ENCODE measurements at places on chromosomes 5 and 9.

DNA sequence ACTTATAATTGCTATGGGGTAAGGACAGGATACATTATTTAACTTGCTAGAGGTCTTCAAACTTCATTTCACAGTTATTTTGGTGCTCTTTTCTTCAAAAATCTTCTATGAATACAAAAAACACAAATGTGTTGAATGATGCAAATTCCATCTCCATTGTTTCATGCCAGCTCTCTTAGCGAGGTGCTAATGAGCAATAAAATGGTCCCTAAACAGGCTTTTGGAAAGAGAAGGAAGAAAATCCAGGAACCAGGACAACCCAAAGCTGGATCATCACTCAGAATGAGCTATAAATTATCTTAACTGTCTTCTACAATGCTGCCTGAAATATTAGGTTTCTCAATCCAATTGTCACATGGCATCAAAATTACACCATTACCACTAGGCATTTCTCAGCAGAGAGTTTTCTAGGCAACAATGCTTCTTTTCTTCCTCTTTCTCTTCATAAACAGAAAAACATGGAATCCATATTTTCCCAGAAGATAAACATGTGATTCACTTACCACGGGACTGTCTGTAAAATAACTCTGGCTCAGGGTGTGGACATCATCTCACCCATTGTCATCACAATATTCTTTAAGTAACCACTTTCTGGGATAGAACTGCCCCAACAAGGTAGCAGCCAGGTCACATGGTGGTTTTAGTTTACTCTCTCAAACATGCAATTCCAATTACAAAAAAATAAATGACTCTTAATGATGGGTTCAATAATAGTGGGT lies 249.4 kb downstream of the NPR3 start:
- no peak for DNase-seq

DNA sequence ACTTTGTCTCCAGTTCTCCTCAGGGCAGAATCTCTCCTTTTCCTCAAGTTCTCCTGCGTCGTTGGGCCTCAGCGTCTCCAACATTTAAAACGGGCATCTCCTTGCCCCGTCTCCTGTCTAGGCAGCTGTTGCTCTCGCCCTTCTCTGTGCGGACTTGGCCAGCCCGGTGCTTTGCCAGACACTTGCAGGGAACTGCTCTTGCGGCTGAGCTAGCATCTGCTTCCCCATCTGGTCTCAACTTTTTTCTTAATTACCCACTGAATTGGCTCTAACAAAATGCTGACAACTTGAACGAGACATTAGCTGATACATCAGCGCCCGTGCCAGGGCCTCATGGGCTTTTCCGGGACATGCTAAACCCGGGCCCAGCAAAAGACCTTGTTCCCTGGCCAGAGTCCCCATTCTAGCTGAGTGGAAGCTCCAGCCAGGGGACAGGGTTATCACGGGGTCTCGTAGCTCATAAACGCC lies 25.1 kb downstream of the ZNF618 start:
- no peak for DNase-seq

DNA sequence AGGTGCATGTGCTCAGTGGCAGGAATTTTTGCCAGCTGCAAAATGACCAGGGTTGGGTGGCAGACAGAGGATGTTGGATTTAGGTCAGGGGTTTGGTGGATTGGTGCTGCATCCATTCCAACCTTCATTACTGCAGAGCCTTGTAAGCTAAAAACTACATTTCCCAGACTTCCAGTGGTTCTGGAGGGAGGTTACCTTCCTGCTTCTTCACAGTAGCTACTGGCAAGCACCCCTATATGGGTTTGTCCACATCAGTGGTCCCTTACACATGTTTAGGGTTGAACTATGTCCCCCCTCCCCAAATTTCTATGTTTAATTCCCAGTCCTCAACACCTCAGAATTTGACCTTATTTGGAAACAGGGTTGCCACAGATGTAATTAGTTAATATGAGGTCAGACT lies 20.7 kb upstream of the IL17B start:
- DNase-seq: no peak

DNA sequence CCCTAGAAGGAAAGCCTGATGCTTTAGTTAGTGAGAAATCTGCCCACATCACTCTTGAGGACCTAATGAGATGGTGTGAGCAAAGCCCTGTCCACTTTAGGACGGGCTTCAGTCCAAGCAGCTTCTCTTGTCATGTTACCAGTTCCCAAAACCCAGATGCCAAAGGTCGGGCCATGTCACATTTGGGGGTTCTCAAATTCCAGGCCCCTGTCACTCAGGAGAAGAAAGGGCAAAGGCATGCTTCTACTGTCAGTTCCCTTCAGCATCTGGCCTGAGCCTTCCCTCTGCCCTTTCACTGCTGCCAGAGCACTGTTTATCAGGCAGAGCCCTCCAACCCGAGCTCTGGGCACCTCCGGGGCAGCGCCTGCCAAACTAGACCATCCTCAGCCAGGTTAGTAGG lies 556.0 kb downstream of the BNC2 start:
- DNase-seq: no peak

GRCh38 chr5:127867022-127867783 lies 164.0 kb downstream of the CCDC192 start:
- no peak for DNase-seq

DNA sequence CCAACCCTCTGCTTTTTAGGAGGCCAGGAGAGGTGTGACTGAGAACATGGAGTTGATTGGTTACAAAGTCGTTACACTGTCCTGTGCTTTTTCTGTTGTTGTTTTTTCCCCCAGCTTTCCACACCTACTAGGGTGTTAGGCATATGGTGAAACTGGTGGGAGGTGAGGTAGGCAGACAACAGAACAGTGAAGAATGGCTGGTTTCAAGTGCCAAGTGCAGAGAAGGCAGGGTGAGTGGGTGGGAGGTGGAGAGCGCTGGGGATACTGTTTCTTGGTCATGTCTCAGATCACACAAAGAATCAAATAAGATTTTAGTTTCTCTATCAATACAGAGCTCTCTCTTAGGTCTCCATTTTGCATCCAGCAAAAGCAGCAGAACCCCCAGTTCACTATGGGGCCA lies 2.2 kb upstream of the SPTAN1 start:
- no peak for DNase-seq

- no peak for DNase-seq
Measured at GRCh38 chr9:86669422-86669821, 277.9 kb downstream of the GAS1 start.

- no peak for DNase-seq
Measured at GRCh38 chr9:120436446-120436845, 143.5 kb downstream of the CDK5RAP2 start.
